RPMI7951 (cell line): ENCODE measurements at places on chromosomes 11 and 22.

DNA sequence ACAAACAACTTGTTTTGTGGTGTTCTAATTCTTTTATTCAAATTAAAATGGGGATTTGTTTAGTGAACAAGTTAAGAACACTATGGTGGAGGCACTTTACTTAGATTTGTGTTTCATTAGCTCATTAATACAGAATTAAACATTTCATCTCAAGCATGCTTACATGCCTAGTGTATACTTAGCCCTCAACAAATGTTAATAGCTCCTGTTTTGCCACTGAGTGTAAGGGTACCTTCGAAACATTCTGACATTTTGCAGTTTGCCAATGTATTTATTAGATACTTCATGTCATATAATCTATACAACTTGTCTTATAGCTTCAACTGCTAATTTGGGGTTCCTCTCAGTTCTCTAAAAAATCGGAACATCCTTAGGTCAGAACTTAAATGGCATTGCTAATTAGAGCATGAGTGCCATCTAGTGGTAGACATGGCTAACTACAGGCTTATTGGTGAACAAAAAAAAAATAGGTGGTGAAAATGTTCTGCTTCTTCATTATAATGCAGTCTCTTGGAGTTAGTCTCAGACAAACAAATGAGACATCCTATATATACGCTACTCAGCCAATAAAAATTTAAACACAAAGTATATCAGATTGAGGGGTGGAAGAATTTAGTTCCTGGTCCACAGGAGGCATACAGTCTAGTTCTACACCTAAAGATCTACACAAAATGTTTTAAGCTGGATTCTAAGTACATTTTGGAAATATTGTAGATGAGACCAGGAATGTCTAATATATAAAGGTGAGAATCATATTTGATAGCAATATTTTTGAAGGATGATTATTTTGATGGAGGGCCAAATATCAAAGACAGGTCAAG, 4.9 kb upstream of the CNTN5 start:
- DNase-seq = peak; percentile 39

DNA sequence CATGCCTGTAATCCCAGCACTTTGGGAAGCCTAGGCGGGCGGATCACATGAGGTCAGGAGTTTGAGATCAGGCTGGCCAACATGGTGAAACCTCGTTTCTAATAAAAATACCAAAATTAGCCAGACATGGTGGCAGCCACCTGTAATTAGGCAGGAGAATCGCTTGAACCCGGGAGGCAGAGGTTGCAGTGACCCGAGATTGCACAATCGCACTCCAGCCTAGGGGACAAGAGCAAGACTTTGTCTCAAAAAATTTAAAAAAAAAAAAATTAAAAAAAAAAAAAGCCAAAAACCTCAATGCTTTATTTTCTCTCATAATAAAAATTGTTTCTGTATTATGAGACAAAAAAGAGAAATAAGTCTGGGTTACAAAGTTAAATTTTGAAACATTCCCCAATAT, 54.2 kb downstream of the RDX start:
- DNase-seq = no peak

GRCh38 chr11:33315822-33316221, 58.6 kb downstream of the HIPK3 start:
- DNase-seq = no peak

GRCh38 chr11:75470476-75471080, 37.6 kb upstream of the KLHL35 start:
- no peak for DNase-seq
